ENCODE measurements at places on chromosomes 13 and 19.

- no peak for DNase-seq
Measured at GRCh38 chr19:6610934-6611852, 20.2 kb upstream of the CD70 start.

GRCh38 chr19:43640424-43640757, 741 bp upstream of the CADM4 start:
- no peak for DNase-seq

- no peak for DNase-seq
Measured at GRCh38 chr13:110224519-110224918, 82.4 kb downstream of the COL4A1 start.

- no peak for DNase-seq
Measured at GRCh38 chr13:54183166-54183565, 1154.6 kb downstream of the OLFM4 start.

DNA sequence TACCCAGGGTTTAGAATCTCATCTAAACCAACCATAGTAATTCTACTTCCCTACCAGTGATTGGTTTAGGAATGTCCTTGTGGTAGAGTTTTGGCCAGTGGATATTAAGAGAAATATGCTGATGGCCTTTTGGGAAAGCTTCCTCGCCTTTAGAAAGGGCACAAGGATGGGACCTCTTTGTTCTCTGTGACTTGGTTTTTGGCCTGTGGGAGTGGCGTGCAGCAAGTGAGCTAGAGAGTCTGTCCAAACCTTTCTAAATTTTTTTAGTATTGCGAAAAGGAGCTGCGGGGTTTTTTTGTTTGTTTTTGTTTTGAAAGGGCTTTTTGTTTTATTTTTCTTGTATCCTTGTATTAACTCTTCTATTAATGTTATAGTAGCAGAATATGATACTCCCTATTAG, 20.6 kb downstream of the USPL1 start:
- no peak for DNase-seq

- DNase-seq, result no peak
Measured at GRCh38 chr19:50488389-50489194, 11.9 kb upstream of the GARIN5A start.

GRCh38 chr19:47227352-47228167, 3.4 kb downstream of the BBC3 start:
- peak; percentile 78 for DNase-seq

- no peak for DNase-seq
Measured at GRCh38 chr19:41816761-41817160, 20.4 kb downstream of the CEACAM3 start.

GRCh38 chr19:51626675-51627074, 3.5 kb downstream of the SIGLEC5 start:
- no peak for DNase-seq

DNA sequence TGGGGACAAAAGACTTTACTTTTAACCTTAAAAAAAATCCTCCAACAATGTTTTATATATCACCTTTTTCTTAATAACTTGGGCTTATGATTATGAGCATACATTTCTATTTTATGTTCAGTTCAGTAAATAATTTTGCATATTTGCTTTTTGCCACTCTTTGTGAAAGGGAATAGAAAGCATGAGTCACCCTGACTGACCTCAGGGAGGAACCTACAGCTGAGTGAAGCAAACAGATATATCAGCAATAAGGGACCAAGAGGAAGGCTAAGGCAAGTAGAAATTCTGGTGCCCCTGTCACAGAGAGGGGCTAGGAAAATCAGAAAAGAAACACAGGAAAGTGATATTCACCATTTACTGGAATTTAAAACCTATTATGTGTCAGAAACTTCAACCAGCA, 37.2 kb upstream of the SOHLH2 start:
- DNase-seq, result no peak

DNA sequence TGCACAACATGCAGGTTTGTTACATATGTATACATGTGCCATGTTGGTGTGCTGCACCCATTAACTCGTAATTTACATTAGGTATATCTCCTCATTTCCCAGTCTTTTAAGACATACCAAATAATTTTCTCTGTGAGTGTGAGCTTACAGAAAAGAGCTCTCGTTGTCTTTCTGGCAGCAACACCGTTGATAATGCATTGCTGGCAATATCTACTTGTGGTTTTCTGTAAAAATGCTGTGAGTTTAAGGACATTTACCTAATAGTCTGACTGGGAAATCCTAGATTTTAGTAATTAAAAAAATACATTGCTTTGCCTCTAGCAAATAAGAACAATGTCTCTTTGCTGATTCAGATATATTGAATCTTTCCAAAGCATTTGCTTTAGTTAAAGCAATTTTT, 8.4 kb downstream of the IGFL3 start:
- no peak for DNase-seq

GRCh38 chr13:109090796-109091195, 461.4 kb downstream of the MYO16 start:
- DNase-seq, result no peak

All from left lobe of liver (tissue), 2 donors.